CD4-positive, alpha-beta T cell treated with Interleukin-4 for 4 hours (primary cell): ENCODE measurements at places on chromosomes 7 and 10.

DNA sequence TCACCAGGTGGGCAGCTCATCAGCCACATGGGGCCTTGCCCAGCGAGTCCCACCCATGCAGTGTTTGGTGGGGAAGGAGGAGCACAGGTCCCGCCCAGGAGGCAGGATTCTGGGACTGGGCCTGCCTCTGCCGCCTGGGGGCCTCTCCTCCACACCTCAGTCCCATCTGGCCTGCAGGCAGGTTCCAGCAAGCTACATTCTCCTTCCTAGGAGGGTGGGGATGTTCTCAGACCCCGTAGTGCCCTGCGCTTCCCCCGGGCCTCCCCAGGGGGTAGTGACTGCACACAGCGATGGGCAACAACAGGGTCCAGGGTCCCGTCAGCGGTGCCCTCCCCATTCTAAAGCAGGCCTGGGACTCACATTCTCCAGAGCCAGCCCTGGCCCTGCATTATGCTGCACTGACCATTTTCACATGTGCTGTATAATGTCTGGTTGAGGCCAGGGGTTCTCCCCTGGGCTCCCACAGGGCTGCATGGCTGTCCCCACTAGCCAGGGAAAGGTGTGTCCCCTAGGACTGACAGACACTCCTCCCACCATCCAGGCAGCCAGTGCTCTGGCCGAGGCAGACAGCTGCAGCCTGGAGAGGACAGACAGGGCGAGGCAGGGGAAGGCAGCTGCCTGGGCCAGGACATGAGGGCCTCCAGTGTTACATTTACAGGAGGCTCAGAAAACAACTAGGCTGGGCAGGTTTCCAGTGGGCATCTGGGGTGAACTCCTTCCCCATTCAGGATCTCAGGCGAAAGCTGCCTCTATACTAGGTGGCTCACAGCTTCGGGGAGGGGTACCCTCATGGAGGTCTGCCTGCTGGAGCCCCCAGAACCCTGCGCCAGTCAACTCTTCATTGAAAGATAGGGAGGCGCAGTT, 9.3 kb downstream of the RASGEF1A start:
- no peak for DNase-seq

- DNase-seq: no peak
These were observed 135.2 kb downstream of the CUX1 start for GRCh38 chr7:101952355-101953247.

GRCh38 chr7:84529480-84530205, 335.1 kb upstream of the SEMA3A start:
- DNase-seq: no peak

- no peak for DNase-seq
These were observed 101.5 kb downstream of the GRM3 start for GRCh38 chr7:86745013-86745745.

DNA sequence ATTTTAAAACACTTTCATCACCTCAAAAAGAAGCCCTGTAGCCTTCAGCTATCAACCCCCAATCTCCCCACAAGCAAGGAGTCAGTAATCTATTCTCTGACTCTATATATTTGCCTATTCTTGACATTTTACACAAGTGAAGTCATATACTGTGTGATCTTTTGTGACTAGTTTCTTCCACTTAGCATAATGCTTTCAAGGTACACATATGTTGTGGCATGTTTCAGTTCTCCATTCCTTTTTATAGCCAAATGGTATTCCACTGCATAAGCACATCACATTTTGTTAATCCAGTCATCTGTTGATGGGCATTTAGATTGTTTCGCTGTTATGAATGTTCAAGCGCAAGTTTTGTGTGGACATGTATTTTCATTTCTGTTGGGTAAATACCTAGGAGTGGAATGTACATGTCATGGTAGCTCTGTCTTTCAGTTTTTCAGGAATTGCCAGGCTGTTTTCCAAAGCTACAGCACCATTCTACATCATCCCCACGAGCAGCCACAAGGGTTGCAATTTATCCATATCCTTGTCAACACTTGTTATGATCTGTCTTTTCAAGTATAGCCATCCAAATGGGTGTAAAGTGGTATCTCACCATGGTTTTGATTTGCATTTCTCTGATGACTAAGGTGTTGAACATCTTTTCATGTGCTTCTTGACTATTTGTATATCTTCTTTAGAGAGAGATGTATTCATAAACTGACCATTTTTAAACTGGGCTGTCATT, 405.6 kb downstream of the KCNMA1 start:
- DNase-seq: no peak
